Mucosa of gallbladder (tissue), 1 donor: ENCODE measurements at places on chromosomes 1 and 21. TPM values are rescaled to one million over a fixed set of nuclear protein-coding genes. Genes with fewer than 3 reads are reported as not detected.

Gene ITLN2
- total RNA-seq, result not detected

Gene RUNX3
- total RNA-seq, result 7.4 TPM

Gene GPR153
- total RNA-seq, result 14.8 TPM

Gene ATP6V0B
- total RNA-seq, result 138 TPM

Gene DDOST
- total RNA-seq, result 200 TPM

Gene VSIG8
- total RNA-seq, result not detected

Gene ATXN7L2
- total RNA-seq, result 5.4 TPM

Gene PTPRU
- 17.7 TPM for total RNA-seq

Gene HP1BP3
- 240 TPM for total RNA-seq

Gene TRIM17
- total RNA-seq, result 0.23 TPM

Gene S100B
- 7.5 TPM for total RNA-seq

Gene SFT2D2
- total RNA-seq, result 67.8 TPM

Gene ETV3L
- not detected for total RNA-seq

Gene C1orf94
- total RNA-seq, result not detected

Gene ARHGEF16
- 81.4 TPM for total RNA-seq

Gene FRRS1
- 22.5 TPM for total RNA-seq

Gene TPR
- 75.8 TPM for total RNA-seq

Gene KLHDC7A
- 9.6 TPM for total RNA-seq

Gene ALPL
- 4.0 TPM for total RNA-seq

Gene S100A2
- total RNA-seq, result 1.4 TPM

Gene TEDDM1
- not detected for total RNA-seq

Gene AK5
- total RNA-seq, result 1.2 TPM

Gene C1QB
- total RNA-seq, result 190 TPM

Gene MAP3K21
- 11.9 TPM for total RNA-seq

Gene FCER1G
- total RNA-seq, result 31.5 TPM

Gene SESN2
- 19.6 TPM for total RNA-seq

Gene AGT
- total RNA-seq, result 341 TPM

Gene ZBTB7B
- total RNA-seq, result 122 TPM

Gene CACHD1
- 3.8 TPM for total RNA-seq

Gene S100A5
- not detected for total RNA-seq

Gene IL22RA1
- 11.6 TPM for total RNA-seq

Gene CNKSR1
- total RNA-seq, result 36.0 TPM

Gene TPTE
- total RNA-seq, result not detected

Gene SUSD4
- total RNA-seq, result 3.4 TPM

Gene TTC22
- total RNA-seq, result 24.9 TPM

Gene OPTC
- total RNA-seq, result not detected

Gene ACTN2
- total RNA-seq, result 5.0 TPM

Gene TMEM52
- total RNA-seq, result 2.4 TPM

Gene TCHHL1
- total RNA-seq, result not detected

Gene FAM78B
- 2.6 TPM for total RNA-seq

Gene INSRR
- 0.58 TPM for total RNA-seq

Gene LDLRAD2
- total RNA-seq, result 0.26 TPM

Gene FMO4
- total RNA-seq, result 3.6 TPM

Gene NBPF10
- total RNA-seq, result 3.9 TPM

Gene SEMA4A
- total RNA-seq, result 24.4 TPM

Gene PCSK9
- total RNA-seq, result 10.2 TPM
